RPMI8226 (cell line): ENCODE measurements at places on chromosomes 2 and 18.

- no peak for DNase-seq
These were observed 33.4 kb upstream of the TMEM131 start for GRCh38 chr2:98028931-98029717.

- DNase-seq: no peak
These were observed 170.6 kb downstream of the TWIST2 start for GRCh38 chr2:239018271-239019182.

- no peak for DNase-seq
These were observed 15.6 kb upstream of the PSD4 start for GRCh38 chr2:113157897-113158753.

DNA sequence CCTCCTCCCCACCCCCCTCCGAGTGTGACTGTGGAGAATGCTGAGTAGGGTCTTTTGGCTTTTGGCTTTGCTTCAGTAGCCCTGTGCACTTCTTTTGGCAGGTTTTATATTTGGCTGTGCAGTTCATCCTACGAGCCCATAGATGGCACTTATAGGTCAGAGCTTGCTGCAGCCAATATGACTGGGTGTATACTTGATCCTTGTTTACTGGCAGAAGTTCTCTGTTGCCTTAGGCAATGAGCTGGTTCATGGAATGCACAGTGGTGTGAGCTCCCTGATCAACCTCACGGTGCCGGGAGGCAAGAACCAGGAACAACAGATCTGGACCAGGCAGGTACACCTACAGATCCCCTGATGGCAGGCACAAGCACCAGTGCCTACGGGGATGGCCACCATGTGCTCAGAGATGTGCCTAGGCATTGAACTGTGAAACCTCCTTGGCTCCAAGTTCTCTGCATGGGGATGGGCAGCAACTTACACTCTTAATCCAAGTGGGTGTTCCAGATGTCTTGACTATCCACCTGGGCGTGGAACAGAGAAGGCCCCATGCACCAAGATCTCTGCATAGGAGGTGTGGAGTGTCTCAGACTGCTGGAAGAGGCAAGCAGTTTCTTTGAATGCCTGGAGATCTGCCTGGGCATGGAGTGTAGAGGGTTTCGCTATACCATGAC lies 190.4 kb downstream of the KIAA1328 start:
- DNase-seq: peak; percentile 15

- no peak for DNase-seq
These were observed 181.5 kb downstream of the TCF4 start for GRCh38 chr18:55406451-55406991.

DNA sequence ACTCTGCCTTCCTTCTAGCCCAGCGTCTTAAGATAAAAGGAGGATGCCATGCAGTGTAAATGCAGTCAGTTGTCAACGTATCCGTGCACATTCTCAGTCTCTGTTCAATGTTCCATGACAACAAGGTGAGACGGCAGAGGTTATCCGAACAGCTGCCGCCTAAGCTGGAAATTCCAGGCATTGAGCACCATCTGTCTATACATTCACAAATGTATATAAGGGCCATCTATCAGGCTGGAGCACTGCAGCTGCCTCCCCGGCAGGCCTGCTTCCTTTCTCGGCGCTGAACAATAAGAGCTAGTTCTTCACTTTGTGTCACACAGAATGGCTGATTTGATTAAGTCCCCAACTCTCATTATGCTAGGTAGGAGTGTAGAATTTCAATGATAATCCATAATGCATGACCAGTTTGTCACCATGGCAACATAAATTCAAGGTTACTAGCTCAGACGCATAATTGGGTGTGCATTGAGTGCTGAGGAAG lies 282.2 kb upstream of the SOX11 start:
- no peak for DNase-seq

GRCh38 chr18:13048061-13048595 lies 57.0 kb downstream of the CEP192 start:
- no peak for DNase-seq

- DNase-seq: no peak
These were observed at the start of gene CHST10 for GRCh38 chr2:100416935-100417710. CHST10 (minus strand) TSS chr2:100417668; CDS start chr2:100406675, 10,993 bp downstream.

DNA sequence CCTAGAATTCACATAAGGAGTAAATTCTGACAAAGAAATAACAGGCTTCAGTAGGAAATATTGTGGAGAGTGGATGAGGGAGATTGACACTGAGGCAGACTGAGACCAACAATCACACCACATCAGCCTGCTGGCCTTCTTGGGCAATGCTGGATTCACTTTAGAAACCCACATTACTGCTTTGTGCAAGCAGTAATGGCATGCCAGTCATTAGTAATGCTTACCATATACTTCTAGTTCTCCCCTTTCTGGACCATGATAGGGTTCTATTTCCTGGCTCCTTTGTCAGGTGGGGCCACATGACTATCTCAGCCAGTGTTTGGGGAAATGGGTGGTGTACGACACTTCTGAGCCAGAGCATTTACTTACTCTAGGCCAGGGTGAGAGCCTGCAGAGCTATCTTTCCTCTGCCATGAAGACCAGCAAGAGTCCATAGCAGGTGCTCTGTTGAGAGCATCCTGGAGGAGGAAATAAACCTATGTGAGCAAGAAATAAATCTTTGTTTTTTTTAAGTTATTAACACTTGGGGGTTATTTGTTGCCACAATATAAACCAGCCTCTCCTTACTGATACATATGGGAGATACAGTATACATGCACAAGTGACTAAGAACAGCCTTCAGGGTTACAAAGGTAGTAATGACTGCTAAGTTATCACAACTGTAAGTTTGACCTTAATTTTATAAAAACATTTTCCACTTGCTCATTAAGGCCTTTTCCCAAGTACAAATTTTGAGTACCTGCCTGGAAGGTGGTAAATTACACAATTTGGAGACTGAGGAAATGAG lies 89.3 kb upstream of the TANK start:
- DNase-seq: no peak

GRCh38 chr2:68934021-68934420 lies 18.7 kb downstream of the GKN2 start:
- no peak for DNase-seq

DNA sequence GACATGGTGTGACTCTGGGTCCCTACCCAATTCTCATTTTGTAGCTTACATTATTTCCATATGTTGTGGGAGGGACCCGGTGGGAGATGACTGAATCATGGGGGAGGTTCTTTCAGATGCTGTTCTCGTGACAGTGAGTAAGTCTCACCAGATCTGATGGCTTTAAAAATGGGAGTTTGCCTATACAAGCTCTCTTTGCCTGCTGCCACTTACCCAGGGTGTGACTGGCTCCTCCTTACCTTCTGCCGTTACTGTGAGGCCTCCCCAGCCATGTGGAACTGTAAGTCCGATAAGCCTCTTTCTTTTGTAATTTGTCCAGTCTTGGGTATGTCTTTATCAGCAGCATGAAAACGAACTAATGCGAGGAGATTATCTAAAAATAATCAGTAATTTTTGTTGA lies 1683.2 kb upstream of the SLC39A10 start:
- no peak for DNase-seq

- no peak for DNase-seq
These were observed 207.6 kb downstream of the SLC8A1 start for GRCh38 chr2:40244251-40244650.

DNA sequence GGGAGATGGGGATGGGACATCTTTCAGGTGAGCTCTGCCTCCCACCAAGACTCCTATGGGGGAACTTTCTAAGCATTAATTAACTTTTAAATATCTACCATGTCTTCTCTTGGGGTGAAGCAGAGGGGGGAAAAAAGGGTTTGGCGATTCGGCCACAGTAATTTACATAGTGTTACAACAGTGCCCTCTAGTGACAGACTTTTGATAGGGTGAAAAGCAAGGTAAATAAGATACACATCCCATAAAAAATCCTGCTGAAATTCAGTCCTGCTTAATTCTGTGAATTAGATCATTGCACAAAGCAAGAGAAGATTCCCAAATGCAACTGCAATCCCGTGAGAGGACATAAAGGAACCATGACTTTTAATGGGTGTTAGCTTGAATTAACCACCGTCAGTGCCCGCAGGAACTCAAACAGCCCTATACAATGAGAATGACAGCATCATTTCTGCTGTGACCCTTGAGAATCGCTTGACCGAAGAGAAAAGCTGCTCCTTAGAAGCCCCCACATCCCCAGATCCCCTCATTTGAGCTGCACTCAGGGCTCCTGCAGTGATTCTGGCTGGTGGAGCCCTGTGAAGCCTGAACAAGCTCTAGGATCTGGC lies 32.8 kb downstream of the FAM124B start:
- peak; percentile 45 for DNase-seq

GRCh38 chr2:86286516-86286915 lies 50.9 kb downstream of the REEP1 start:
- DNase-seq: peak; percentile 66

DNA sequence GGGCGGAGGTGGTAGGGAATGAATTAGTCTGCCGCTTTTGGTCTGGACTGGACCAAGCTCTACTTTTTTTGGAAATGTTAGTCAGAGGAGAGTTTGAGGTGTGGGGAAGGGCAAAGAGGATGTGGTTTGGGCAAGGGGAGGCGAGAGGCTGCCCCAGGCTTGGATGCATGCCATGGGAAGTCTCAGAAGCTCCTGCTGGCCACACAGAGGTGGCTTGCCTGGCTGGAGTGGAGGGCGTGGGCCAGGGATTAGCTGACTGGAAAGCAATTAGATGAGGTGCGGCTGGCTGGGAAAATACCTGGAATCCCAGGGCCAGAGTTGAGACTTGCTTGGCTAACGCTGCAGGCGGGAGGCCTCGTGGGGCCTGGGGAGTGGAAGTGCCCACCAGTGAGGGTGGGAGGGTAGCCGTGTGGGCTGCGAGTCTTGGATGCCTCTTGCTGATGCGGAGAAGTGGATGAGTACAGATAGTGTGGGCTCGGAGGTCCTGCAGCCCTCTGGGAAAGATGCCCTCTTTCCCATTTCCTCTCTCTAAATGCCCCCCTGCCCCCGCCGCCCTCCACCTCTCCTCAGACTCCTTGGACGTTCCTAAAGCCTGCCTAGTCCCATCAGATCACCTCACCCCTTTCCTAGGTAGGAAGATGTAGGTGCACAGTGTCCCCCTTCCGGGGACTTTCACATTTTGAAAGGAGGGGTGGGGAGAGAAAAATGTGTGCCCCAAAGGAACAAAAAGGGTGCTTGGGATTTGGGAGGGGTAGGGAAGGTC lies 117.6 kb downstream of the SMAD7 start:
- DNase-seq: peak; percentile 91

- DNase-seq: no peak
These were observed 62.4 kb upstream of the MSH6 start for GRCh38 chr2:47720559-47720958.

DNA sequence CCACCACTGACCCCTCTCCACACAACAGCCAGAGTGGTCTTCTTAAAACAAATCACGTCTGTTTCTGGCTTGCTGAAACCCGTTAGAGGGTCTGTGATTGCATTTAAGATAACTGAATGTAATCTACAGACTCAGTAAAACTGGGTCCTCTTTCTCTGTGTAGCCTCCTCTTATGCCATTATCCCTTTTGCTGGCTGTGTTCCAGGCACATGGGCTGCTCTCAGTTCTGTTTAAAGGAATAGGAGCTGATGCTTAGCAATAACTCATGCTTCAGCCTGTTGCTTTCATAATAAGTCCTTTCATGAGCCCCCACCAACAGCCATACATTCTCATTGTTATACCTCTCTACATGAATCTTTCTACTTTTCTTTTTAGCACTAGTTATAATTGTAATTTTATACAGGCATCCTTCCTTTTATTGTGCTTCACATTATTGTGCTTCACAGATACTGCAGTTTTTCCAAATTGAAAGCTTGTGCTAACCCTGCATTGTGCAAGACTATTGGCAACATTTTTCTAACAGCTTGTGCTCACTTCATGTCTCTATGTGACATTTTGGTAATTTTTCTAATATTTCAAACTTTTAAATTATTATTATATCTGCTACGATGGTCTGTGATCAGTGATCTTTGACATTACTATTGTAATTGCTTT lies 782.6 kb downstream of the MBD2 start:
- DNase-seq: no peak

DNA sequence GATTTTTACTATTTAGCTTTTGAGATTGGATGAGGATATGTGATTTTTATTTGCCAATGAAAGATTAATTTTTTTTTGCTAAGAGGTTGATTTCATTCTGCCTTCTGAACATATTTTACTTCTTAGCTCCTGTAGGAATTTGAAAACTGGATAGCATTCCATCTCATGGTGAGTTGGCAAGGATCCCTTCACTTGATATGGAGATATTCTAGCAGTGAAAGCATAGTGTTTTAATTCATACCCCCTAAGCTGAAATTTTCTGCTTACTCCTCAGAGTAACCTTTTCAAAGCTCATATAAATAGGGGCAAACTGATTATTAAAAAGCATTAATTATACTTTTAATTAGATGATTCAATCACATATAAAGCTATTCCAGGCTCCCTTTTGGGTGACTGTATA lies 61.0 kb upstream of the KCNJ3 start:
- DNase-seq: no peak

DNA sequence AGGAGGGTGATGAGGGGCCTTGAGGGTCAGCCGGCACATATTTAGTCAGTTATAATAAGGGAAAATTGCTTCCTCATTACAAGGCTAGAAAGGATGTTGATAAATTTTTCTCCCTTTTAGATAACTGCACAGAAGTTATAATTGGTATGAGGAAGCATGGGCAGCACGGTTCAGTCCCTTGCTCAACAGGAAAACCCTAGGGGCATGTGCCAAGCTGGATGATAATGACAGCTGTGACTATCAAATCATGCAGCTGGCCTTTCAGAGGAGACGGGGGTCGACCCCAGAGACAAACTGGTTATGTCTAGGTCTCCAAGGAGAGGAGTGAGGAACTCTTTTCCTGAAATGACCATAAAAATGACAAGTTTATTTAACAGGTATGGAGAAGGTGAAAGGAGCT lies 448.1 kb upstream of the VRK2 start:
- no peak for DNase-seq

DNA sequence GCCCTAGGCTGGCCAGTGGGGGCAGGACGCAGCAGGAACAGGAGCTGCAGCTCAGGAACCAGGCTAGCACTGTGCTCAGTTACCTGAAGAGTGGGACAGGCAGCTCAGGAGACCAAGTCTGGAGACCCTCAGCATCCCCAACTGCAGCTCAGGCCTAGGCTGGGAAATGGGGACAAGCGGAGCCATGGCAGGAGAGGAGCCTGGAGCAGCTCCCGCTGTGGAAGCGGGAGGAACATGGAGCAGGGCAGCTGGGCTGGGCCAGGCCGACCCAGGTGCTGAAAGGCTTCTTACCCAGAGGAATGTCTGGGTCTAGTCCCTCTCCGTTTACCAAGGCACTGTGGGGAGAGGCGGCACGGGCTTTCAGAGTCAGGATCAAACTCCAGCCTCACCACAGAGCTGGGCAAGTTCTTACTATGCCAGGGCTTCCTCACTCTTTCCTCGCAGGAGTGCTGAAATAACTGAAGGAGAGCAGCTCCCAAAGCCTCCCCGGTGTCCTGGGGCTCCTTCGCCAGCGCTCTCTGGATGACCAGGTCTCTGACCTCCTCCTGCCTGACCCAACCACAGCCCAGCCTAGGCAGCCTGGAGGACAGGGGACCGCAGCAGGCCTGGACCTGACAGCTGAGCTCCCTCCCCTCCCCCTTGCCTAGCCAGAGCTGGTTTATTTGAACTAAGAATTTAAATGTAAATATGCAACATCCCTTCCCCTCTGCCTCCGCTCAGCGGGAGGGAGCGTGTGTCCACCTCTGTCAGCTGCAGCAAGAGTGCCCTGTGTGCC lies 247.8 kb upstream of the SIX2 start:
- no peak for DNase-seq
